ENCODE measurements at places on chromosomes 3 and 15. TPM values are rescaled to one million over a fixed set of nuclear protein-coding genes. Genes with fewer than 3 reads are reported as not detected.

DNA sequence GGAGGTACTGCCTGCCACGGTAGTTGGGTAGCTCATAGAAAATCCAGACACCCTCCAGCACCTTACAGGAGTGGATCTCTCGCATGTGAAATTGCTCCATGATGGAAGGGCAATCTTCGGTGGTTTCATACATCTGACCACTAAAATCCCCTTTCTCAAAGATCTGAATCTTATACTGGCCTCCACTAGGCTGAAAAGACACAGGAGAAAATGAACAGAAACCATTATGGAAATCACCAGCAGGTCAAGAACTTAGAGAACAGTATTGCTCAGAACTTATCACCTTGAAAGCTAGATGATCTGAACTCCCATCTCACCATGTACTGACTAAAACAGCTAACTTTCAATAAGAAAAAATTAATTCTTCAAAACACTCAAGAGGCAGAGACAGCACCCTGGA, 5.4 kb downstream of the CRYGS start:
- DNase-seq = no peak

DNA sequence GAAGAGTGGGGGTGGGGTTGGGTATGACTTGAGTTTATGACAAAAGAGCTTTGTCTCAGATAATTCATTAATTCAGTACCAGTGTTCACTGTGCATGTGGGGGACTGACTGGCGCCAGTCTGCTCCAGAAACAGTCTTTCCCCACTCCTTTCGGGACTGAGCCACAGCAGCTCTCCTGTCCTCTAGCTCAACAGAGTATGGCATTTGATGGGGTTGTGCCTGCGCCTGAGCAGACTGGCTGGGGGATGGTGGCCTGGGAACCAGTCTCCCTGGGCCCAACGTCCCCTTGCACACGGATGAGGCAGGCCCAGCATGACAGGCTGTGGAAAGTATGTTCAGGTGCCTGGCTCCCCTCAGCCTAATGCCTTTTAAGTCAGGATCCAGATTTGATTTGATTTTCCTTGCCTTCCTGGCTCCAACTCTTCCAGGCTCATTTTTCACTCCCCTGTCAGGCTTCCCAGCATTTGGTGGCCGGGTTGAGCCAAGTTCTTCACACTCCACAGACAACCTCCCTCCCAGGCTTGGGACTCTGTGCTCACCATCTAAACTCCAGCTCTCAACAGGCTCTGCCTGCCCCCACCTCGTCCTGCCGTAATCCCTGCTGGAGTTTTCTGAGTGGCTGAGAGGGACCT, 105.0 kb downstream of the MYLK start:
- no peak for DNase-seq

DNA sequence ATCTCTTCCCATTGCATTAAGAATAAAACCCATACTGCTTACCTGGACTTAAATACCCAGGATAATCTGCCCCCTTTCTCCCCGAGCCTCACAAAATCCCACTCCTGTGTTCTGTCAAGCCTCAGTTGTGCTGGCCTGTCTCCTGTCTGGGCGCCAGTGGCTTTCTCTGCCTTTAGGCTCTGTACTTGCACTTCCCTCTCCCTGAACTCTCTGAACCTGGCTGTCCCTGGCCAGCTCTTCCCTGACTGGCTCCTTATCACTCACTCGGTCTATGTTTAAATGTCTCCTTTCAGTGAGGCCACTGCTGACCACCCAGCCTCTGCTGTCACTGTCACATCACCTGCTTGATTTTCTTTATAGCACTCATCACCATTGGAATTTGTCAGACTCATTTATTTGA, 382.7 kb upstream of the PPP2R3A start:
- DNase-seq = no peak

DNA sequence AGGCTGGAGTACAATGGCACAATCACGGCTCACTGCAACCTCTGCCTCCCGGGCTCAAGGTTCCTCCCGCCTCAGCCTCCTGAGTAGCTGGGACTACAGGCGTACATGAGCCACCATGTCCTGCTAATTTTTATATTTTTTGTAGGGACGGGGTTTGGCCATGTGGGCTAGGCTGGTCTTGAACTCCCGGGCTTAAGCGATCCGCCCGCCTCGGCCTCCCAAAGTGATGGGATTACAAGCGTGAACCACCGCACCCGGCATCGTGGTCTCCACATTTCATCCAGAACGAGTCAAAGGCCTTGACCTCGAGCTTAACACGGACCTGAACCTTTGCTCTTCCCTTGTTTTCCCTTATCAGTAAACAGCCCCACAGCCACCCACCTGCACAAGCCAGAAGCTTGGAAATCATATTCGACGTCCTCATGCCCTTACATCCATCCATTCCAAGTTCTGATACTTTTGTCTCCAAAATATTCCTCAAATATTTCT, 1.4 kb upstream of the PTPN23 start:
- DNase-seq = no peak

GRCh38 chr15:57647791-57648130, 56.1 kb downstream of the MYZAP start:
- no peak for DNase-seq

DNA sequence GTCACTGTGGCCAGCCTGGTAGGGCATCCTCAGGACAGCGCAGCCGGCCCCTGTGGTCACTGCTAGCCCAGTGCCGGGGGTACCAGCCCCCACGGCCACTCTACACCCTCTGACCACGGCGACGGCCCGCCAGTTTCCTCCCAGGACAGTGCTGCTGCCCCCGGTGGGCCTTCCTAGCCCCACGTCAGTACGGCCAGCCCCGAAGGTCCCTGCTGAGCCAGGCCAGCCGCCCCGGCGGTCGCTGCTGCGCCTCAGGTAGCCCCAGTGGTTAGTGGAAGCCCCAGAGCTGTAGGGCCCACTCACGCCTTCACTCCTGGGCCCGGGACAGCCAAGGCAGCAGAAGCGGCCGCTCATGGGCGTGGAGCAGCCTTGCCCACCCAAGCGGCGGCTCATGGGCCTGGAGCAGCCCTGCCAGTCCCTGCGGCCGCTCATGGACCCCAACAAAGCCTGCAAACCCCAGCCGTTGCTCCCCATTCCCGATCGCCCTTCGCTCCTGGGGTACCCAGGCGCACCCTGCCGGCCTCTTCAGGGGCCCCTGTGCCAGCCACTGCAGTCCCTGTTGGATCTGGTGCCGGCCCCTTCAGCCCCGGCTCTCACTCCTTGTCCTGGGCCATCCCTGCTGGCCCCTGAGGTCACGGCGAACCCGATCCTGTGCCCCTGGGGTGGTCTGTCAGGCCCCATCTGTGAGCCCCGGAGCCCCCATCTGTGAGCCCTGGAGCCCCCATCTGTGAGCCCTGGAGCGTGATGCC, 9.5 kb upstream of the ROPN1B start:
- DNase-seq = no peak

- DNase-seq = no peak
Observed at GRCh38 chr3:16401273-16401672, 112.2 kb downstream of the RFTN1 start.

DNA sequence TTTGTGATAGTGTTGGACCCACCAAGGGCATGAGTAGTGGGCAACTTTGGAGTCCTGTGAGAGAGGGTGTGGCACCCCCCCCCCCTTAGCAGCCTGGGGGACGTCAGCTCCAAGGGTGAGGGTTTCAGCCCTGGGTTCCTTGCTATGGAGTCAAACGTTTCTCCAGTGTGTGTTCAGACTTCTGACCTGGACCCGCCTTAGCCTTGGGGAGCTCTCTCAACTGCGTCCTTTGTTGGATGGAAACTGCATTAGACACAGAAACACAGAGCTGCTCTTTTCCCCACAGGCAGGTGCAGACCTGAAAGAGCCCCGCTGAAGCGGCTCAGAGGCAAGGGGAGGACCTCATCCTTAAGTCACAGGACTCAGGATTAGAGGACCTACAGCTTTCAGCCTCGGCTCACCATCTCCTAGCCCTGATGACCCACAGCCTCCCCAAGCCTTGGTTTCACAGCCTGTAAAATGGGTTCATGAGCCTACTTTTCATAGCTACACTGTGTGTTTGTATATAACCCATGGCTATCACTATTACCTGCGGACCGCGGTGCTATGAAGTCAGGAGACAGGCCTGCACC, 19.9 kb downstream of the ZNF710 start:
- peak; percentile 39 for DNase-seq

The CAND2 gene
- 0.66 TPM for total RNA-seq

The CCR8 gene
- not detected for total RNA-seq

The TMEM45A gene
- total RNA-seq = 189 TPM

The RFX7 gene
- total RNA-seq = 7.1 TPM

The PML gene
- 14.6 TPM for total RNA-seq
